ENCODE measurements at places on chromosomes 2 and 18. TPM values are rescaled to one million over a fixed set of nuclear protein-coding genes. Genes with fewer than 3 reads are reported as not detected.

The STAT1 gene
- total RNA-seq, result 75.1 TPM

The CBLN2 gene
- total RNA-seq, result 5.2 TPM

The TDRD15 gene
- total RNA-seq, result 3.8 TPM

The DYNAP gene
- not detected for total RNA-seq

The SPEG gene
- total RNA-seq, result 31.2 TPM

The SLC11A1 gene
- 1.7 TPM for total RNA-seq

The SCN9A gene
- 32.9 TPM for total RNA-seq

The SRD5A2 gene
- 16.2 TPM for total RNA-seq

The LIMS2 gene
- 18.7 TPM for total RNA-seq

The SLC8A1 gene
- total RNA-seq, result 280 TPM

The B3GNT2 gene
- 27.3 TPM for total RNA-seq

The FBXO15 gene
- 1.1 TPM for total RNA-seq

The ADI1 gene
- total RNA-seq, result 41.9 TPM

The TRPM8 gene
- not detected for total RNA-seq

The PTH2R gene
- total RNA-seq, result 0.69 TPM

The PID1 gene
- total RNA-seq, result 63.9 TPM

The MC2R gene
- not detected for total RNA-seq

The TMEM247 gene
- not detected for total RNA-seq

The SEPTIN10 gene
- total RNA-seq, result 140 TPM

The NETO1 gene
- 2.4 TPM for total RNA-seq

The POTEC gene
- not detected for total RNA-seq

The POTEJ gene
- total RNA-seq, result not detected

The NFE2L2 gene
- 108 TPM for total RNA-seq

The FIGN gene
- total RNA-seq, result 6.9 TPM

The PDK1 gene
- 17.7 TPM for total RNA-seq

The RNPEPL1 gene
- total RNA-seq, result 14.5 TPM

The DNER gene
- total RNA-seq, result 4.4 TPM

The CCDC141 gene
- total RNA-seq, result 18.0 TPM

The ST6GAL2 gene
- total RNA-seq, result 53.2 TPM

The ELOA2 gene
- total RNA-seq, result not detected

The ATIC gene
- 28.9 TPM for total RNA-seq

The ITGA6 gene
- 171 TPM for total RNA-seq

The FAM98A gene
- total RNA-seq, result 54.1 TPM

The GLB1L gene
- 12.0 TPM for total RNA-seq

The CPLX4 gene
- total RNA-seq, result not detected

The SP110 gene
- 32.0 TPM for total RNA-seq

The TEX44 gene
- total RNA-seq, result not detected

The TNS1 gene
- total RNA-seq, result 191 TPM

The PLGLB2 gene
- total RNA-seq, result 3.9 TPM

All from urinary bladder (tissue), 4 donors.